ENCODE measurements at places on chromosomes 5 and 9. TPM values are rescaled to one million over a fixed set of nuclear protein-coding genes. Genes with fewer than 3 reads are reported as not detected.

Gene DBN1
- 49.5 TPM for polyA plus RNA-seq

GRCh38 chr9:114454652-114455051, 50.6 kb downstream of the WHRN start:
- DNase-seq = no peak

GRCh38 chr5:158979290-158979689, 120.4 kb downstream of the EBF1 start:
- DNase-seq = no peak

Gene PCDHA4
- polyA plus RNA-seq = 1.3 TPM

DNA sequence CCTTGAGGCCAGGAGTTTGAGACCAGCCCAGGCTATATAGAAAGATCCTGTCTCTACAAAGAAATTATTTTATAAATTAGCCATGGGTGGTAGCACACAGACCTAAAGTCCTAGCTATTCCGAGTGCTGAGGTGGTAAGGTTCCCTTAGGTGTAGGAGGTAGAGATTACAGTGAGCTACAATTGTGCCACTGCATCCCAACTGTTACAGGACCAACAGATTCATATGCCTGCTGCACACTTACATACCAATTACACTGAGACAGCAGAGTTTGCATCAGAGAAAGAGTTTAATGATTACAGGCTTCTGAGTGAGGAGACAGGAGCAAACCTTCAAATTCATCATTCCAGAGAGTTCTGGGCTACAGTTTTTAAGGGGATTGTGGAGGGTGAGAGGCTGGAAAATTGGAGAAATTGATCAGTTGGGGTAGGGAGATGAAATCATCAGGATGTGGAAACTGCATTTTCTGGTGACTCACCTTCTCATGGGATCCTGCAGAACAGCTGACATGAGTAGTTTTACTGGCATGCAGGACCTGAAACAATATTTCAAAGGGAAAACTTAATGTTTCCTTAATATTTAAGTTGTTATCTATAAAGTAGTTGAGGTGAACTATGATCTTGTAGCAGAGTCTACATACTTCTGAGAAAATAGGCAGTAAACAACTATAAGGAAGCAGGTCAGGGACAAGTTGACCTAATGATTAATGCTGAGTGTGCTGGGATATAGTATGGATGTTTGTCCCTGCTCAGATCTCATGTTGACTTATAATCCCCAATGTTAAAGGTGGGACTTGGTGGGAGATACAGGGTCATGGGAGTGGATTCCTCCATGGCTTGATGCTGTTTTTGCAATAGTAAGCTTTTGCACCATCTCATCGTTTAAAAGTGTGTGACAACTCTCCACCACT, 54.7 kb downstream of the ANXA2R start:
- DNase-seq = peak; percentile 21

Gene SLC6A3
- 0.13 TPM for polyA plus RNA-seq

GRCh38 chr5:58922461-58923171, 339.7 kb downstream of the RAB3C start:
- peak; percentile 3 for DNase-seq

DNA sequence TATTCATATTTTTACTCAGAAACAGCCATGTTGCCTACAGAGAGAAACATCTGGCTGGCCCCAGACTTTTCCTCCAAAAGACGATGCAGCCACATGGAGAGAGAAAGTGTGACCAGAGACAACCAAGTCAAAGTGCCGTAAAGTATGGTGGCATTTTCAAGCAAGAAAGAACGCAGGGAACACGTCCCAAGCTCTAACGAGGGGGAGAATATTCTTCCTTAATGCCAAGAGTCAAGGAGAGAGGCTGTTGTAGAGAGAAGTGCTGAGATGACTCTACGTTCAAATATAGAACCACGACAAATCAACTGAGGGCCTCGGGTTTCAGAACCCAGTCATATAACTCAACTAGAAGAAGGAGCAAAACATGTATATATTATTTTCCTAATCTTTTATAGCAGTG, 55.9 kb downstream of the FNBP1 start:
- no peak for DNase-seq

Gene NR5A1
- polyA plus RNA-seq = 0.09 TPM

DNA sequence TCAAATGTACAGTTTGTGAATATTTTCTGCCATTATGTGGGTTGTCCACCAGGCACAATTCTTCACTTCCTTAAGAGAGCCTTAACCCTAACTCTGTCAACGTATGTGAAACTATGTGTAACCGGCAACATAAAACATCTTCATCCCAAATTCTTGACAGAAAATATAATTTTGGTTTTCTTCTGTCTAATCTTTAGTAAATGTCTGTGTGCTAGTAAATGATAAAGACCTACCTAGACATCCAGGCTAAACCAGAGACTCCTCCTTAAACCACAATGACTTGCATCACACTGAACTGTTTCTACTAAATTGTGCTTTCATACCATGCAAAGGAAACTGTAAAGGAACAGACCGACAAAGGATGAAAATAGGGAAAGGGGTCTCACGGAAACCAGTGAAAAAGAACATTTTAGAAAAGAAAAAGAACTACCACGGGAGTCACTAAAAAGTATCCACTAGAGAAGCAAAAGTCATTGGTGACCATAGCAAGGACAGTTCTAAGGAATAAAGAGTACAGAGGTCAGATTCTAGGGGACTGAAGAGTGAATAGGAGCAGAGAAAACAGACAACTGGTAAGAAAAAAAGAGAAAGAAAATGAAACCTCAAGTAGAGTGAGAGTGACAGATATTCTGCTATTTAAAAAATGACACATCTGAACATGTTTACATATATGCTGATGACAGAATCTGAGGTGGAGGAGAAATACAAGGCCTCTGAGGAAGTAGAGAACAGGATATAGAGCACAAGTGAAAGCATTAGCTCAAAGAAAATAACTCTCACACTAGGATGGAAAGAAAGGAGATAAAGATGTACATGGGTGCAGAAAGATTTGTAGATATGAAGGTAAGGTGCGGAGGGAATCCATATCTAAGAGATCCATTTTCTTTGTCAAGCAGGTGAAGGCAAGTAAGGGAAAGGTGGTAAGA, 49.4 kb downstream of the FNIP1 start:
- DNase-seq = no peak

GRCh38 chr5:38686658-38687057, 130.2 kb upstream of the LIFR start:
- DNase-seq = no peak

Gene LCN12
- polyA plus RNA-seq = 121 TPM

- DNase-seq = peak; percentile 13
Measured at GRCh38 chr5:139091439-139092156, 106.6 kb downstream of the SIL1 start.
